ENCODE measurements at places on chromosomes 7 and 10.

DNA sequence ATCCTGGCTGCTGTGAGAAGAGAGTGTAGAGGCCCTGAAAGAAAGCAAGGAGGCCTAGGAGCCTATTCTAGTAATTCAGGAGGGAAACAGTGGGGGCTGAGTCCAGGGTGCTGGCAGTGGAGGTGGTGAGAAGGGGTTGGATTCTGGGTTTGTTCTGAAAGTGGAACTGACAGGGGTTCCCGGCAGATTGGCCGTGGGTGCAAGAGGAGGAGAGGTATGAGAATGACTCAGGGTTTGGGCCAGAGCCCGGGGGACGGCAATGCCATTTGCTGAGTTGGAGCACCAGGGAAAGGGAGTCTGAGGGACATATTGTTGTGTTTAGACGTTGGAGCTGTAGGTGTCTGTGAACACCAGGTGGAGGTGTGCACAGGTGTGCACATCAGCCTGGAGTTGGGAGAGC, 38.5 kb downstream of the NPTX2 start:
- no peak for DNase-seq

GRCh38 chr7:38775506-38776175, 133.3 kb downstream of the VPS41 start:
- no peak for DNase-seq

GRCh38 chr10:102545997-102546396, 42.2 kb downstream of the SUFU start:
- no peak for DNase-seq

DNA sequence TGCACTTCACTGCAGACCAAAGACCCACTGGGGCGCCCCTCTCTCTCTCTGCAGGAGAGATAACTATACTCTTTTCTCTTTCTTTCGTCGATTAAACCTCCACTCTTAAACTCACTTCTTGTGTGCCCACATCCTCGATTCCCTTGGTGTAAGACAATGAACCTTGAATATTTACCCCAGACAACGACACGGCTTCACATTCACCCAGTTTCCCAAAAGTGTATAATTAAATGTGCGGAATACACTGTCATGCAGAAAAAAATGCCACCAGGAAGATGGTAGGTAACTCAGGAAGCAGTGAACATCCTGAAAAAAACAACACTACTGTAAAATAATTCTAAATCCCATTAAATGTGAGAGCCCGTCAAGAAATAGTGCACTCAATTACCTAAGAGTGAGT, 882.2 kb downstream of the TYW1 start:
- DNase-seq, result no peak

DNA sequence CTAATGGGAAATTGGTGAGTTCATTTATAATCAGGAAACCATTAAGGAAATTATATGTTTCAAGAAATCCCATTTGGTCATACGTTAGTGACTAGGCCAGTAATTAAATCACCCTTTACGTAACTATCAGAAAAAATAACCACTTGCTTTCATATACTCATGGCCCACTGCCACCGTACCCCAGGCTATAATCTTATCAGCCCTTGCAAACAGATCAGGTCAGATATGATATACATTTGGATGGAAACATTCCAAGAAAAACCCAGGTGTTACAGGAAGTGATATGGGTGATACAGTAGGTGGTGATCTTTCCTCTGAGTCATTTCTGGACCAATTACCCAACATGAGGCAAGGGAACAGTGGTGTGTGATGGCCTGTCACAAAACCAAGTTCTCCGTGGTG, 481.0 kb upstream of the SEMA3A start:
- DNase-seq, result no peak

DNA sequence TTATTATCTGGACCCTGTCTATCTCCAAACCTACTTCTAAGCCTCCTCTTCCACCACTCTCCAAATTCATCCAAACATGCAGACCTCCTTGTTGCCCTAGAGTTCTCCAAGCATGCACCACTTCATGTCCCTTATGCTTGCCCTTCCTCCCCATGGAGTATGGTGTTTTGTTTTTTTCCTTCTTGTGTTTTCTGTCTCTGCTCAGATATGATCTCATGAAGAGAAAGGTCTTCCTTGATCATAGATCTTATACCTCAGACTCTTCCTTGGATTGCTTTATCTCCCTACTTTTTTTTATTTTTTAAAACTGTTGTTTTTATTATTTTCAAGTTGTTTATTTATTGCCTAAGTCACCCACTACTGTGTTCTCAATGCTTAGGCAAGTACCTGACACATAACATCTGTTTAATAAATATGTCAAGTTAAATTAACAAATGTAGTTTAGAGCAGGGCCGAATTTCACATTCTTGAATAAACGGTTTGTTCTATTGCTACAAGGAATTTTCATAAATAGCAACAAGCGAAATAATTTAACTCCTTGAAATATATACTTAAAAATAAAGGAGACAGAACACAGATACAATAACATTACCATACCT, 84.5 kb downstream of the HGF start:
- DNase-seq, result no peak

GRCh38 chr7:135685306-135686084, 23.2 kb downstream of the STMP1 start:
- DNase-seq, result no peak

DNA sequence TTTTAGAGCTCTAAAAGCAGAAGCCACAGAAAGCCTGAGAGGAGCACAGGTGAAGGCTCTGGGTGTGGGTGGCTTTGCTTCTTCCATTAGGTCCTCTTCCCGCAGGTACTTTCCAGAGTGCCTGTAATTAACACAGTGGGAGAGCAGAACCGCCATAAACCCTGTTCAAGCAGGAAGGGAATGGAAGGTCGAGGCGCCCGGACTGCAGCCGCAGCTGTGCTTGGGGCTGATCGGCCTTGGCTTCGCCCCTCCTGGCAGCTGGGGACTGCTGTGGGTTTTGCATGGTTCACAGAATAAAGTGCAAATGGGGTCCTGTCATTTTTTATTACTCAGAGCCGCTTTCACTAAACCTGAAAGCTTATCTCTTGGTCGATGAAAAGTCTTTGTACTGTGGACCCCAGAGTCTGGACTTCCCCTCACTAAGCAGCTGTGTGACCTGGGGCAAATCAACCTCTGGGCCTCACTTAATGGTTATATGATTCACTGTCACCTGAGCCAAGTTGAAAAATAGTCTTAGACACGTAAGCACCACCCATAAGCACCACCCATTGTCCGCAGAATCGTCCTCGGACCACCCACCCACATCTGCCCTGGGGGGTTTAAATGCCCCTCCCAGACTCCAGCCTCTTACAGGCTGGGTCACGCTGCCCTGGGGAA, 100.9 kb downstream of the XRCC2 start:
- no peak for DNase-seq

DNA sequence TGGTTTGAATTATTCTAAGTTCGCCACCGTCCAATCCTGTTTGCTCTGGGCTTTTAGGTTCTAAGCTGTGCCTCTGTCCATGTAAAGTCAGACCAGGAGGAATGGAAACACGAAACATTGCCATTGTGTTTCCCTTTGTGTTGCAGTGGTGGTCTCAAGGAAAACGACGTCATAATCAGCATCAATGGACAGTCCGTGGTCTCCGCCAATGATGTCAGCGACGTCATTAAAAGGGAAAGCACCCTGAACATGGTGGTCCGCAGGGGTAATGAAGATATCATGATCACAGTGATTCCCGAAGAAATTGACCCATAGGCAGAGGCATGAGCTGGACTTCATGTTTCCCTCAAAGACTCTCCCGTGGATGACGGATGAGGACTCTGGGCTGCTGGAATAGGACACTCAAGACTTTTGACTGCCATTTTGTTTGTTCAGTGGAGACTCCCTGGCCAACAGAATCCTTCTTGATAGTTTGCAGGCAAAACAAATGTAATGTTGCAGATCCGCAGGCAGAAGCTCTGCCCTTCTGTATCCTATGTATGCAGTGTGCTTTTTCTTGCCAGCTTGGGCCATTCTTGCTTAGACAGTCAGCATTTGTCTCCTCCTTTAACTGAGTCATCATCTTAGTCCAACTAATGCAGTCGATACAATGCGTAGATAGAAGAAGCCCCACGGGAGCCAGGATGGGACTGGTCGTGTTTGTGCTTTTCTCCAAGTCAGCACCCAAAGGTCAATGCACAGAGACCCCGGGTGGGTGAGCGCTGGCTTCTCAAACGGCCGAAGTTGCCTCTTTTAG, 46.3 kb upstream of the DMBT1 start:
- no peak for DNase-seq

DNA sequence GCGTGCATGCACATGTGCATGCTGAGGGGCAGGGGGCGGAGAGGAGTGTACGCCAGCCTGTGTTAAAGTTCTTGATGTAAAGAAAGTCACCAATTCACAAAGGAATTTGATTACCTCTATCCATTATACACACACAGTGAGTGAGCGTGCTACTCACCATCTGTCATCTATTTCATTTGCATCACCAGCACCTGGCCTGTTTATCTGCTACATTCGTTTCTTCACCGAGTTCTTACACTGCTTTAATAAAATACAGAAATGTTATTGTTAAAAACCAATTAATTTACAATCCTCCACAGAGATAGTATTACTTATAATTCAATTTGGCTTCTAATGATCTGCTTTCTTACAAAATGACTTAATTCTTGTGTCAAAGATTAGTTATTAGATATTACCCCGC, 32.6 kb downstream of the NEUROD6 start:
- no peak for DNase-seq

GRCh38 chr10:75240329-75241076, 4.7 kb upstream of the COMTD1 start:
- no peak for DNase-seq

DNA sequence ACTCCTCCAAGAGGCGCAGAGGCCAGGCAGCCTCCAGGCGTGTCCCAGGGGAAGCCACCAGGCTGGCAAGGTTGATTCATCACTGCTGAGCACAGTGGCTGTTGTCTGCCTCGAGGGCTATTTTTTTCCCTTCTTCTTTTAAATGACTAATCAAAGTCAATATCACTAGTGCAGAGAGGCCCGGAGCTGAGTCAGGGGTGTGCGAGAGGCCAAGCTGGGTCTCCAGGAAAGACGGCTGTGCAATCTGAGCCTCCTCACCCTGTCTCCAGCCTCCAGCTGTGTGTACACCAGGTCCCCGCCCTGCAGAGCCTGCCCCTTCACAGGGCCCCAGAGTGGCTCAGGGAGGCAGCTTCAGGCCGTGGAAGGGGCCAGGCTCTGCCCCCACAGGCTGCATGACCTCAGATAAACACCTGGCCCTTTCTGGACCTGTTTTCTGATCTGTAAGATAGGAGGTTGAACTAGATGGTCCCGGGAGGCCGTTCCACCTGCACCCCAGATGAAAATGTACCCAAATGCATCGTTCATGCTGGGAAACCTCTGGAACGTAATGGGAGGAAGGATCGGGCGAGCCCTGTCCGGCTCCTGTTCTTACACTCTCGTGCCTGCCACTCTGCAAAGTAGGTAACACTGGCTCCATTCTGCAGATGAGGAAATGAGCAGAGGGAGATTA, 3.7 kb downstream of the STX1A start:
- DNase-seq, result peak; percentile 35

DNA sequence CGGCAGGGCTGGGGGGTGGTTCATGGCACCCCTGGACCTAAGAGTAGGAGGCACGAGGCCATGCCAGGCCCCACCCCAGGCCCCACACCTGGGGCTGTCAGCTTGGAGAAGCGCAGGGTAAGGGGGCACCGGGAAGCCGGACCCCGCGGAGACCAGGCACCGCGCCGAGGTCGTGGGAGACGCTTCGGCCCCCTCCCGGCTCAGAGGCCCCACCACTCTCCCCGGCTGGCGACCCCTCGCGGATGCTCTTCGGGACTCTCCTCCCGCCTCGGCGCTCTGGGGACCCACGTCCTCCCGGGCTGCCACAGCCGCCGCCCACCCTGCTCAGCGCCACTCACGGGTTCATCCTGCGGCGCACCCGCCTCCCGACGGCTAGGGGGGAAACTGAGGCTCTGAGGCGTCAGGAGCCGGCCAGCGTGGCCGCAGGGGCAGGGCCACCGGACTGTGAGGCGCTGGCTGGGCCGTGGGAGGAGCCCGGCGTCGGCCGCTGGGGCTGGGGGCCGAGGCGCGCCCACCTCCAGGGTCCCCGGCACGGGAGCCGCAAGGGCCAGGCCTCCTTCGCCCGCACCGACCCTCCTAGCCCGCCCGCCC, 25.9 kb downstream of the PDGFA start:
- no peak for DNase-seq

DNA sequence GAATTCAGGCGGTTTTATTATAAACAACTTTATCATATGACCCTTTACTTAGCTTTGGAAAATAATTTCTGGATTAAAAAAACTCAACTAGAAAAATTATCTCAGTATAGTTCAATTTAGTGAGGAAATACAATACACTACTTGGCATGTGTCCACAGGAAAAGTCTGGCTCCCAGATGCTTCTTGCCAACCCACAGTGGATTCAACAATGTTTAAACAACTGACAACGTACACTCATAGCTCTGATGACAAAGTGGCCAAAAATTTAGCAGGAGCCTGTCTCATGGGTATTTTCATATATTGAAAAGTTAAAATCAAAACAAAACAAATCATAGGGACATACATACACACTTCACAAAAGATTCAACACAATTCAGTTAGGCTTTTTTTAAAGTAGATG, 158.8 kb downstream of the SKAP2 start:
- peak; percentile 37 for DNase-seq

- DNase-seq, result no peak
Observed at GRCh38 chr7:139131-139530, 53.2 kb upstream of the FAM20C start.

DNA sequence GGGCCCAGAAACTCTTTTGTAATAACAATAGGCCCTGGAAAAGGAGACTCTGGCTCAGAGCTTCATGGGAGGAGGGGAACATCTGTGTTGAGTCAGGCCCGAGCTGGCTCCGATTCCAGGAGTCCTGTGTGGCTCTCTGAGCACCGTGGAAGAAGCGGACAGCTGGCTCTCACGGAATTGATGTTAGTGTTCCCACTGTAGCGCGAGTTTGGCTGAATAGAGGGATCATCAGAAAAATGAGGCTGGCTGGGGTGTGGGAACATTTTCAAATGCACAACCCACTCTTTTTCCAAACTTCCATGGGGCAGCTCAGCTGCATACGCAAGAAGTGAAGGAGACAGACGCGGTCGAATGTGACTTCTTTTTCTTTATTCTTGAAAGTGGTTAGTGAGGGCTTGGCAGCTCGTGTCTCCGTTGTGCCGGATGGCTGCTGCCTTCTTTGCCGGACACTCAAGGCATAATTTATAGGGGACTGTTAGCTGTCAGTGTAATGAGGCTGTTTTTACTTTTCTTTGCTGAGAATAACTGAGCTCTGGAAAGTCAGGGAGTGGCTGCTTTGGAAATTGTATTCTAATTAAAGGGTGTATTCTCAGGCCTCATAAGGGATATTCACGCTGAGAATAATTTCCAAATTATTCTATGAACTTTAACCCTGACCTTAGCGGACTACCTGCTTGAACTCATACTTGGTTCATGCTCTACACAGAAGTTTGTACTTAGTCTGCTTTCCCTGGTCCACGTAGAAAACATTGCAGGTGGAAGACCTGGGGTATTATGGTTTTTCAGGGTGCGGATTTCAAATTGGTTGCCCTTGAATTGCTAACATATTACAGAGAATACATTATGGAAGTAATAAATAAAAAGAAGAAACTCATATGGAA, 23.1 kb downstream of the MDFIC start:
- DNase-seq, result no peak

- DNase-seq, result no peak
Observed at GRCh38 chr7:154871507-154871906, 131.4 kb downstream of the PAXIP1 start.
